ENCODE measurements at places on chromosomes 5 and 9.

DNA sequence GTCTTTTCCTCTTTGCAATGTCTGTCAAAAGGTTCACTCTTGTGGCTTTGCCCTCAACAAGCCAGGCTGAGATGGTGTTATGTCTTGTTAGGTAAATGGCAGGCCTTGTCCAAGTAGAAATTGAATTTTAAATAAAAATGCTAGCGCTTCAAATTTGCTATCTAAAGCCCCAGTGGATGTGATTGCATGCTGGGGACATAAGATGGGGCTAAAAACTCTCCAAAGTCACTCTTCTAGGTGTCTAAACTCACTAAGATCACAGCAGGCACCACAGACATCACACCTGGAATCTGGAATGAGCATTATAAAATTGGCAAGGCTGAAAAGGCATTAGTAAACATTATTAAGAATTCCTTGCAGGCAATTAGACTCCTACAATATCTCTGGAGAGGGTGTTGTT, 262.7 kb upstream of the CLINT1 start:
- DNase-seq = no peak

DNA sequence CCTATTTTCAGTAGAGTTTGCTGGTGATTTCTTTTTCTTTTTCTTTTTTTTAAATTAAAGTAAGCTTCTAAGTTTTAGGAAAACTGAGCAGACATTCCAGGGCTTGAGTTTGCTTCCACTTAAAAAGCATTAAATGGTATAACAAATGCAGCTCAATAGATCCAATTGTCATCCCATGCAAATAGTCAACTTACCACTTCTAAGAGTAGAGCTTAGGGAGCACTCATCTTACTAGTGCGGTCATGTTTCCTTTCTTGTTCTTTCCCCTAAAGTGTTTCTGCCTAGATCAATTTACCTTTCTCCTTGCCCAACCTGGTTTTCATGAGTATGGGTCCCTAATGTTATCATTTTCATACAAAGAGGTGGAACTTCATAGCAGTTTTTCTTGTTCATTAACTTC, 13.0 kb upstream of the CEP120 start:
- no peak for DNase-seq

- DNase-seq = no peak
Observed at GRCh38 chr5:149679876-149680809, 50.0 kb upstream of the PPARGC1B start.

- no peak for DNase-seq
Observed at GRCh38 chr5:32326216-32326772, 13.6 kb upstream of the MTMR12 start.

GRCh38 chr9:93593144-93593658, 16.8 kb downstream of the PHF2 start:
- DNase-seq = no peak

GRCh38 chr5:83914199-83914598, 193.5 kb upstream of the HAPLN1 start:
- DNase-seq = no peak
